GDM1 (cell line): ENCODE measurements at places on chromosomes 5 and 9.

DNA sequence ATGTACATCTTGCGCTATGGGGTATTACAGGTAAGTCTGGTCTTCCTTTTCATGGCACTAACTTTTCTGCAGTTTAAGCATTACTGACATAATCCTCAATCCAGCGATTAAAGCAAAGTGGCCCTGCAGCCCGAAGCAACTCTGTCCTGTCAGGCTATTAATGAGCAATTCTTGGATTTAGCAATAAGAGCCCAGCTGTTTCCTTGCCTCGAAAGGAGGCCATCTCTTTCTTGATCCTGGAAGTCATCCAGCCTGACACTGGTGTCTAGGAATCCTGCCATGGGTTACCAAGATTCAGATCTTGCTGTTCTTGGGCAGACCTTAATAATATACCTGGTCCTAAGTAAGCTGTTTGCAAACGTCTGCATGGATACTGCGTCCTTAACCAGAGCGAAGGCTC lies 102.0 kb downstream of the RFK start:
- DNase-seq, result no peak

DNA sequence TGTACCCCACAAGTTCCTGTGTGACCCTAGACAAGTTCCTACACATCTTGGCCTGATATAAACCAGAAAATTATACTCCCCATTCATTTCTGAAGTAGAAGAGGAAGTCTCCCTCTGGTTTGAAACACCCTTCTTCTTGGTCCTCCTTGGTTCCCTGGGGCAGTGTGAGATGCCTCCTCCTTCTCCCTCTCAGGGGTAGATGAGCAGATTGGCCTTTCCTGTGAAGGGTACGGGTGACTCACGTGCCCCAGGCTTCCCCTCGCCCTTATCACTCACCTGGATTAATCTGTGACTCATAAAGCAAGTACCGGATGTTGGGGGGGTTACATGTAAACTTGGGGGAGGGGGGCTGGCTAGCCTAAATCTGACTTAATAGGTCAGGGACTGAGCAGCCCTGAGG lies 11.1 kb upstream of the AQP3 start:
- no peak for DNase-seq

DNA sequence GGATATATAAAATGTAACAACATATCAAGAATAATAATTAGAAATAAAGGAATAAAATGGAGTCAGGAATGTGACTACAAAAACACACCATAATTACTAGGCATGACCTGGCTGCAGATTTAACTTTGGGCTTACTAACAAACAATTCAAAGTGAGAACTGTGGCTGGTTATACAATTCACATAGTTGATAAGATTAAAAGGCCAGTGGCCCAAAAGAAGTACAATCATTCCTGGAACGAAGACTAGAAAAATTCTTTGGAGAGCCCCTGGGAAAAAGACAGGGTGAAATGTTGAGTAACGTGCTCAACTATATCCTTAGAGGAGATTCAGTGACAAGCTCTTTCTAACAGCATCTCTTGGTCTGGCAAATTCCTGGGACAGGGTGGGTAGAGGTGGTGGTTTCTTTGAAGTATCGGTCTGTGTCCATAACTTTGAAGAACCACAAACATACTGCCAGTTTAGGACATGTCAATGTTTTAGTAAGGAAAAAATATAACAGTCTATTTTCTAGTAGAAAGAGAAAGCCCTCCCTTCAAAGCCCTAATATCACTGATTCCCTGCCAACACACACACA lies 75.0 kb upstream of the IL6ST start:
- no peak for DNase-seq

DNA sequence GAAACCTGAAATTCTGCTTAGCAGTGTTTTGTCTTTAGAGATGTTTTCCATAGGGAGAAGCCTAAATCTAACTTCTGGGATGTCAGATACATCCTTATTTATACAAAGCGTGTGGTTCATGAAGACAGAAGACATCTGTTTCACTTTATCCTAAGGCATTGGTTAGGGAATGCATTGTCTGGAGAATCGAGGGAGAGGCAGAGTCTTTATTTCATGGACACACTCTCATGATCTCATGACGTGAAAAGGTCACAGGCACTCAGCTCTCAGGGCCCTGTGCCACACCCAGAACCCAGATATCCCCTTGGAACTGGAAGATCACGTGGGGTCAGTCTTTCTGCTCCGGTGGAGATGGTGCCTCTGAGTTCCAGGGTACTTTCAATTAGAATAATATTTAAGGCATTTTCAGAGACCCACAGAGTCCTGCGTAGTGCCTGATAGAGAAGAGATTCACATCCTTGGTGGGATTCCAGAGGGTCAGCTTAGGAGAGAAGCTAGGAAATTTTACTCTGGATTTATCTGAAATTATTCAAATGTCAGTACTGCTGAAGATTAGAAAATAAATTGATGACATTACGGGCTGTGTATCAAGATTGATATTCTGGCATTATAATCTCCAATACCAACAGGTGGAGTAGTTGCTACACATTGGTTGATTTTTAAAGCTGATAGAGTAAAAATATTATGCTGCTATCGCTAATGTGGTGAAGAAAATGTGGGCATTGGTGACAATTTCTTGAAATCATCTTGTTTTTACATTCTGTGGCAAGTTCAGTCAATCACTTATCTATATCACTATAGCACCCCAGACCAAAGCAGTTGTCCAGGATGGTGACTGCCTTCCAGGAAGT lies 378.3 kb downstream of the MTRR start:
- DNase-seq, result no peak

DNA sequence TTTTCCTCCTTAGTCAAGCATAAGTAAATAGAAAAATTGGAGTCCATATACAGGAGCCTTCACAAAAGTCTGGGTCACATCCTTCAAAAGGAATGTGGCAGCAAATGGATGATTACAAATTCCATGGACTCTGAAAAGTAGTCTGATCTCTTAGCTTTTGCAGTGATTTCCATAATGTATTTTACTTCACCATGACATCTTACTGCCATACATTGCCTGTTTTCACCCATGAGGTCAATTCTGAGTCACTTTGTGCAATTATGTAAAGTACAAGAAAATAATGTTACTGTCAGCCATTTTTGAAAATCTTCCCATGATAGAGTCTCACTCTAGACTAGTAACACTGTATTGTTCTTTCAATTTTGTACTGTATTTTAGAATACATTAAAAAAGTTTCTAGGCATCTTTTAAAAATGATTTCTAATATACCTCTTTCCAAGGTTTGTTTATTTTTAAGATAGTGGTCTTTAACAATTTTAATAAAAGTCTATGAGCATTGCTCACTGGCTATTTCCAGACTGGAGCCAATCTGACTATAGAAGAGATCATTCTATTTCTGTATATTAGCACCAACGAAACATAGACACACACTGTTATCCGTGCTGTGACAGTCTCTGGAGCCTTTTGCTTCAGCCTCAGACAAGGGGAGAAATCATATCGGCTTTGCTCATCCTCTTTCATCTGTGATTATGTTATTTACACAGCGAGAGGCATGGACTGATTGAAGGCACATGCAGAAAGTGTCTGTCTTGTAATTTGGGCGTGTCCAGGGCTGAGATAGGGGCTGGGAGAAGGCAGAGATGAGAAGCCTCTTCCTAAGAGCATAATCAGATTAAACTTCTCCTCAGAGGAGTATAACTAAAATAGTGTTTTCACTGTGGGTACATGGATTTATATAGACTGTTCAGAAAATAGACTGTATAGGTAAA lies 22.9 kb upstream of the ACTBL2 start:
- no peak for DNase-seq

DNA sequence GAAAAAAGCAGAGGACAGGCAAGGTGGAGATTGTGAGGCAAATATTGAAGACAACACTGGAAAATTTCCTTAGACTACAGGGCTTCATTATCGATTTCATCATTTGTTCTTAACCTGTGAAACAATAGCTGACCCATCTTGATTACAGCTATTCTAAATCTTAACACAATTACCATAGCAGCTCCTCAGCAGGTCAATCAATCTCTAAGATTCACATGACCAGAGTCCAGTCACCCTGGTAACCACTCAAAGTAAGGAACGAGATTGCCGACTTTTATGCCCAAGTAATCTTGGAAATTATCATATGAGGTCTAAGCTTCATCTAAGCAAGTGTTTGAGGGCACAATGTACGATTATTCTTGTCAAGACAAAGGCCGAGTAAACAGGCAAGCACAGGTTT lies 93.8 kb downstream of the TTC39B start:
- no peak for DNase-seq

GRCh38 chr5:160353379-160353778 lies 17.0 kb downstream of the C1QTNF2 start:
- no peak for DNase-seq

DNA sequence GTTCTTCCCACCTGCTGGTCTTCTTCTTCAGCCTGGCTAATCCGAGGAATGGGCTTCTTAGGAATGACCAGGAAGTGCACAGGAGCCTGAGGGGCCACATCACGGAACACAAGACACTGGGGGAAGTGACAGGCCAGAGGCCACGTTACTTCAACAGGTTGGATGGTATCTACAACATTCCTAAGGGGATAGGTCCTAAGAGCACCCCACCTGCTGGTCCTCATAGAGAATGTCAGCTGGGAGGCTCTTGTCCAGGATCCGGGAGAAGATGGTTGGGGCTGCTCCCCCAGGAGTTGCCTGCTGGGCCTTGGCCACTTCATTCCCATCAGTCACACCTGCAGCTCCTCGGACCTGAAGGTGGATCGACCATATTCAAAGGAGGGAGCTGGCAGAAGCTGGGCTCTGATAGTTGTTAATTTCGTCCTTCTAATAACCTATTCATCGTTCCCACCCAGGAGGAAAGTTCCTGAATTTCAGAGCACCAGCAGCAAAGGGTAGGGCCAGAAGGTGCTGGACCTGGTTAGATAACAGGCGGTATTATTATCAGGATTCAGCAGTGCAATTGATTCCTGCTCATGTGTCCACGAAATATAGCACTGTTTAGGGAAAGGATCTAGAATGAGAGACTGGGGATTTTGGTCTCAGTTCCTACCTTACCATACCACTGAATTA lies 1.3 kb downstream of the HINT2 start:
- DNase-seq, result no peak
